Activated T-cell treated with anti-CD3 and anti-CD28 coated beads for 24 hours (primary cell): ENCODE measurements at places on chromosomes 1 and 21.
A peak's percentile ranks its signal among the peaks of the same experiment; 100 is the strongest.

DNA sequence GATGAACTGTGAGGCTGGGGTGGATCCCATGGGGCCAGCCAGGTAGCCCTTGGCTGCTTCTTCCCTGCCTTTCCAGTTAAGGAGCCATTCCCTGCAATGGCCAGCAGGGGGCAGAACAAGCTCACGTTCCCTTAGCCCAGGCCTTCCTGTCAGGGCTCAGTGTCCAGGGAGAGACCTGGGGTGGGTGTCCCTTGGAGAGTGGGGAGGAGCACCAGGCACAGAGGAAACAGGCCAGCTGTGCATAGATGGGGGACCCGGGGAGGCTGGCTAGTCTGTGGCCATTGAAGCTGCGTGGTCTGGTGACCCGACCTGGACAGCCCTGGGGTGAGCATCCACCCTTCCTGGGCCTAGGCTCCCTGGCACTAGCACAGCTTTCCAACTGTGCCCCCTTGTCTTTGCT, 13.2 kb upstream of the EPS8L3 start:
- DNase-seq = peak; percentile 70

GRCh38 chr1:40389871-40390560, 16.5 kb downstream of the SMAP2 start:
- DNase-seq = no peak

- no peak for DNase-seq
Measured at GRCh38 chr1:65493802-65494201, 73.3 kb downstream of the LEPR start.

DNA sequence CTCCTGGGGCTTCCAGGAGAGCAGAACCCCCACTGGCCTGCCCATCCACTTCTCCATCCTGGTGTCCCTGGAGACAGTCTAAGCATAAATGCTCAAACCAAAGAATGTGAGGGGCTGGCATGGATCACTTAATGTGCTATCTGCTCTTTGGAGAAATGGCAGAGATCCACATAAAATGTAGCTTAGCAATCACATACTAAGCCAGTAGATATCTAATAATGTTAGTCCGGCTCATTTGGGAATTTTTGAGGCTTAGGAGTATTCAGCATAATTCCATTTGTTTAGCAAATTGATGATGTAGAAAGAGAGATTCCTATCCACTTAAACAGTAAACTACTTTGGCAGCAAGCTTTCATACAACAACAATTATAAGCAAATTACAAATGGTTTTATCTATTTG, 90.7 kb downstream of the TENT5C start:
- no peak for DNase-seq

DNA sequence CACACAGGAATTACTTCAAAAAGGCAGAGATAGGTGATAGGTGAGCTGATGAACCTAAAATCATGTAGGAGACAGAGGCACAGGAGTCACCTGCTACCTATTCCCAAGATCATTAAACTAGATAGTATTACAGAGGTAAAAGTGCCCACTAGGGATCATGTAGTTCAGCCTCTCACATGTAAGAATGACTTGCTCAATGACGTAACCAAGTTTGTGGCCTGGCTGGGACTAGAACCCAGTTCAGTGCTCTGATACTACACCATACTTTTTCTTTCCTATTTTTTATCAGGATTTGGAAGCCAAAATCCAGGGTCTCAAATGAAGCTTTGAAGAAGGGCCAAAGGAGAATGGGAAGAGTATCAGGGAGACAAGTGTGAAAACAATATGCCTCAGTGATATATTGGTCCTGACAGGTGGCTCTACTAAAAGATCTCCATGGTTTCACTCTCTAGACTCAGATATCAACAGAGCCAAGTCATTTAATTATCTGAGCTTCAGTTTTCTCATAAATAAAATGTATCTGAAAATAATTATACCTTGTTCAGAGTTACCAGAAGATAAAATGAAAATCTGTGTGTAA, 87.3 kb upstream of the SLFNL1 start:
- no peak for DNase-seq

- no peak for DNase-seq
Measured at GRCh38 chr1:172398970-172399755, 21.3 kb upstream of the C1orf105 start.

DNA sequence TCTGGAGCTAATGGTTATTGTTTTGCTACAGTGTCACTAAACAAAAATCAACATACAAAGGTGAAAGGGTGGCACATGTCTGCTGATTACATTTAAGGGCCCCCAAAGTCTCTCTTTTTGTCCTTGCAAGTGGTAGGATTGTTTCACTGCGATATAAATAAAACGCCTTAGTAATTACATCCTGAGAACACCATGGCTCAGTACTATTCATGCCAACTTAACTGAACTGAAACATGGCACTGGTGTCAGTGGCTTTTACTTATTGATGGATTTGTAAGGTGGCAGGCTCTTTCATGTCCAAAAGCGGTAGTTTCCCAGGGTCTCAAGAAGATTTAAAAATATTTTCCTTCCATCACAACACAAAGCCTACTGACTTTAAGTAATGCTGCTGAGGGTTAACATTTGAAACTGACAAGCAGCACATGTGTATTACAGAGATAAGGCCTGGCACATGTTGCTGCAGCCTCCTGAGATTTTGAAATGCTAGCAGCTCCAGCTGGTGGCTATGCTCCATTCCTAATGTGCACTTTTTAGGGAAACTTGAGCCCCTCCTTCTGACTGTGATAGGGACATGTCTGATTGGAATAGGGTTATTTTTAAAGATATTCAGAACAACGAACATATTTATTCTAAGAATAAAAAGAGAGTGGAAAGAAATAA, 86.8 kb downstream of the ATP1B1 start:
- DNase-seq = no peak

DNA sequence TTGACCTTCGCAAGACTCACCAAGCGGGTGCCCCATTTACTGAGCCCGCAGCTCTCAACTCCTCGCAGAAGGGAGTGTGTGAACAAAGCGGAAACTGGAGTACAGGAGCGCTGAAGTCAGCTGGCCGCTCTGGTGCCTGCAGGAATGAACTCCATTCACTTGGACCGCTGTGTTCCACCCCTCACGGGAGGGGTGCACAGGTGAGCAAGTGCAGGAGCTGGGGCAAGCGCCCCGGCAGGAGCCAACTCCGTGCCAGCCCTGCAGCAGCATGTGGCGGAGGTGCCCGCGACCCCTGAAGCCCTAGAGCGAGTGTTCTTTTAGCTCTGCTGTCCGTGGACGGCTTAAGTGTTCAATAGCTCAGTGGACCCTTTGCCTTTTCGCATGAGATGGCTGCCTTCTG, 471.6 kb upstream of the ADGRL4 start:
- no peak for DNase-seq

DNA sequence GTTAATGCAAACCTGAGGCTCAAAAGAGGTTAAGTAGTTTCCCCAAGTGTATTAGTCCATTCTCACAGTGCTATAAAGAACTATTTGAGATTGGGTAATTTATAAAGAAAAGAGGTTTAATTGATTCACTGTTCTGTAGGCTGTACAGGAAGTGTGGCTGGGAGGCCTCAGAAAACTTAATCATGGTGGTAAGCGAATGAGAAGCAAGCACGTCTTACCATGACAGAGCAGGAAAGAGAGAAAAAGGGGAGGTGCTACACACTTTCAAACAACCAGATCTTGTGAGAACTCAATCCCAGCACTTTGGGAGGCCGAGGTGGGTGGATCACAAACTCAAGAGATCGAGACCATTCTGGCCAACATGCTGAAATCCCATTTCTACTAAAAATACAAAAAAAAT, 38.5 kb upstream of the RXRG start:
- no peak for DNase-seq

DNA sequence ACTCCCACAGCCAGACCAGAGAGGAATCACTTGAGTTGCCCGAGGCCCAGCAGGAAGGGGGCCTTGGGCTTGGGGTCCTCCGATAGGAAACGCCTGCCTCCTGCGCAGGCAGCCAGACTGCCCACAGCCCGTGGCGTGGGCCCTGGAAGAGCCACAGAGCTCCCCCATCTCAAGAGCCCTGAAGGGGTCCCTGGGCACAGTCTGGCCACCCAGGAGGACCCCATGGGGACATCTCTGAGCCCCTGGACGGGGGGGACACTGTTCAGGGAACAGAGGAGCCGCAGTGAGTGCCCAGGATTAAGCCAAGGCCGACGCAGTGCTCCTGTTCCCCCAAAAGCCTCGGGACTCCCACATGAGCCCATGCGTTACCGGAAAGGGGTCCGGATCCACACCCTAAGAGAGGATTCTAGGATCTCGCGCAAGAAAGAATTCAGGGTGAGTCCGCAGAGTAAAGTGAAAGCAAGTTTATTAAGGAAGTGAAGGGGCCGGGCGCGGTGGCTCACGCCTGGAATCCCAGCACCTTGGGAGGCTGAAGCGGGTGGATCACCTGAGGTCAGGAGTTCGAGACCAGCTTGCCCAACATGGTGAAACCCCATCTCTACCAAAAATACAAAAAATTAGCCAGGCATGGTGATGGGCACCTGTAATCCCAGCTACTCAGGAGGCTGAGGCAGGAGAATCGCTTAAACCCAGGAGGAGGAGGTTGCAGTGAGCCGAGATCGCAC, 38.1 kb upstream of the LBR start:
- no peak for DNase-seq

- no peak for DNase-seq
Measured at GRCh38 chr1:43354471-43354870, 4.3 kb upstream of the CDC20 start.

DNA sequence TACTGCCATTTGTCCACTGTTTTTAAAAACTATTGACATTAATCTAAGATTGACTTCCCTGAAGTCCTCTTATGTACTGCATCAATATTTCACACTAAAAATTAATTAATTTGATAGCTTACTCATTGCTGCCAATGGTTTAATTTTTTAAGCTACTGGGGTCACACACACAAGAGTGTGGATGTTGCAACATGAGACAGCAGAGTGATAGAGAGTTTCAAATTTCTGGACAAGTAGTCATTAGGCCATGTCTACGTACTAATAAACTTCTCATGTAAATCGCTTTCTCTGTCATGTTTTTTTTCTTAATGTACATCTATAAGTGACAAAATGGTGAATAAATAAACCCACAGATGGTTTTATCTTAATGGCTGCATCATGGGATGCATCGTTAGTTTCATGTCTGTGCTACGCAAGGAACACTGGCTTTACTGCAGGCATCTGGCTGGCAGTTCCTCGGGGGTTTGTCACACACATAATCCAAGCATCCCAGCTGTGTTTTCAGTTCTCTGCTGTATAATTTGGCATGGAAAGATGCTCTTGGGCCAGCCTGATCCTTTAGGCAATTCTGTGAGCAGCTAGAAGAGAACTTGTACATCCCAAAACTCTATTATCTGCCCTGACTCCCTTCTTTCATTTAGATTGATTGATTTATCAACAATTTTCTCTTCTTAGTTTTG, 16.4 kb upstream of the CHODL start:
- DNase-seq = no peak
